ENCODE measurements at places on chromosomes 4 and X.

DNA sequence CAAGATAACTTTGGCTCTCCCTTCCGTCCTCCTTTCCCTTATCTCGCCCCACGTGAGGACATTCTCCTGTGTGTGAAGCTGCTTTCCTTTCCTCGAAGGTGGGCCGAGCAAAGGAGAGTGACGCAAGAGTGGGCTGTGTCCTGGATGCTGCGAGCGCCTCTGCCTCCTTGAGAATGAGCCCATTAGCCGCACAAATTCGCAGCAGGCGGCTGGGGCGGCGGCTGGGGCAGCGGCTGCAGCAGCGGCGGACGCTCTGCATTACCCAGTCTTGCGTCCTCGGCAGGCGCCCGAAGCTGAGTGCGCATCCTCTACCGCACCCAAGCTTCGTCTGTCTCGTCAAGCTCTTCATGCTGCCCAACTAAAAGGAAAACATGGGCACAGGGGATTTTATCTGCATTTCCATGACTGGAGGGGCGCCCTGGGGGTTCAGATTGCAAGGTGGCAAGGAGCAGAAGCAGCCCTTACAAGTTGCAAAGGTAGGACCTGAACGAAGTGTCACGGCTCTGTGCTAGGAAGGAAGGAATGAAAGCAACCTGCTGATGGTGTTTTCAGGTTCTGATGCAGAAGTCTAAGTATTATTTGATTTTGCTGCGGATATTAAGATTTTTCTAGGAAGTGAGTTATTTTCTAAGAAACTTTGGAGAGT lies at the start of gene SYNPO2:
Gene SYNPO2, plus strand, starts transcription at position 189 of the 646 bp plus-strand sequence. Its CDS starts 183 bp downstream, at position 372.
- DNase-seq = peak; percentile 28

GRCh38 chrX:154596290-154596929 lies 11.5 kb downstream of the CTAG1A start:
- DNase-seq = no peak

DNA sequence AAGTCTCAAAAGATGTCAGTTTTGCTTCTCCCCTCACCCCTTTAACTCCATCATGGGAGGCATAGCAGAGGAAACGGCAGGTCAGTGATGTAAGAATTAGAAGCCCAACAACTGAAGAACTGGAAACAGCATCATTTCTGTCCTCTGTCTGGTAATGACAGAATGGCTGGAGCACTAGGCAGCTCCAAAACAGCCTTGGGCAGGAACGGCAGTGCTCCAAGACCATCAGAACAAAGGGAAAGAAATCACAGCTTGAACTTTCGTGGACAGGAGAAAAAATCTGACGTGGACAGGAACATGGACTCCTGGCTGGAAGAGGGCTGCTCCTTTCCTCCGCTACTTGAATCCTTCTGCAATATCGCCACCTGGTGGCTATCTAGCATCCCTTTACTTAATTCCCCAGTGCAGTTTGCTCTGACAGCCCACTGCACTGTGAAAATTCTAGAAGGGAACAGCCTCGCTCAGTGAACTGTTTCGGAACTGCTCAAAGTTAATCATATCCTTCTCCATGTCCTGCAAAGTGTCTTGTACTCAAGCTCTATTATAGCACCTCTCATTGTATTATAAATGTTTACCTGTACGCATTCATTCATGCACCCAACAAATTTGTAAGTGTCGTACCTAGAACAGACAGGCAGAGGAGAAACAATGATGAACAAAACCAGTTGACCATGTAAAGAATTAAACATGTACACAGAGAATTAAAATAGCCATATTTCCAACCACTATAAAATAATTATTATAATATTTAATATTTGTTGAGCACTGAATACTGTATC lies 20.4 kb downstream of the SLC25A53 start:
- DNase-seq = peak; percentile 75

DNA sequence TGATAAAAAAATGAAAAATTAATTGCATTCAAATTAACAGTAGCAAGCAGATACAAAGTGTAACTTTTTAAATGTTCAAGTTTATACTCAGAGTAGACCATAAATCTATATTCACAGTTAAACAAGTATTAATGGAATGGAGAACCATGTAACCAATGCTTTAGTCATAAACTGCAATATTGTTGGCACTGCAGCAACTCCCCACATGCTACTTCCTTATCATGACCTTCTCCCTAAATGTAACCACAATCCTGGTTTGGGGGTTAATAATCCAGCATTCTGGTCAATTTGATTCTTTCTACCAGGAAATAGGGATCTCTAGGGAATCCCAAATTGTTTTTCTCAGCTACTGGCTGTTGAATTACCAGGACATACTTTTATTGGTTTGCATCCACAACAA lies 223.9 kb upstream of the DCAF8L1 start:
- DNase-seq = no peak

DNA sequence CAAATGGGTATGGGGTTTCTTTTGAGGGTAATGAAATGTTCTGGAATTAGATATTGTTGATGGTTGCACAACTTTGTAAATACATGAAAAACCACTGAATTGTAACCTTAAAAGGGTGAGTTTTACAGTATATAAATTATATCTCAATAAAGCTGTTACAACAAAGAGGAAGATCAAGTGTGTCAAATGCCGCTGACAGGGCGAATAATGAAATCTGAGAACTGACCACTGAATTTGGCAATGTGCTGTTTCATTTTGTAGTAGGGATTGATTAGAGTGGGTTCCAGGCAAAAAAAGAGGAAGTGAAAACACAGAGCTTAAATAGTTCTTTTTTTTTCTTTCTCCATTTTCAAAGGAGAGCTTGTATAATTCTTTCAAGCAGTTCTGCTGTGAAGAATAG lies 161.1 kb upstream of the NAP1L5 start:
- no peak for DNase-seq

- no peak for DNase-seq
Measured at GRCh38 chr4:154184238-154184637, 307.4 kb downstream of the DCHS2 start.

- no peak for DNase-seq
Measured at GRCh38 chrX:149120459-149120858, 384.6 kb downstream of the IDS start.

GRCh38 chrX:135572436-135572835 lies 52.0 kb downstream of the INTS6L start:
- DNase-seq = no peak

GRCh38 chr4:102826105-102826889 lies 1.1 kb downstream of the UBE2D3 start:
- no peak for DNase-seq

- no peak for DNase-seq
Measured at GRCh38 chr4:100838286-100838685, 320.5 kb upstream of the EMCN start.

DNA sequence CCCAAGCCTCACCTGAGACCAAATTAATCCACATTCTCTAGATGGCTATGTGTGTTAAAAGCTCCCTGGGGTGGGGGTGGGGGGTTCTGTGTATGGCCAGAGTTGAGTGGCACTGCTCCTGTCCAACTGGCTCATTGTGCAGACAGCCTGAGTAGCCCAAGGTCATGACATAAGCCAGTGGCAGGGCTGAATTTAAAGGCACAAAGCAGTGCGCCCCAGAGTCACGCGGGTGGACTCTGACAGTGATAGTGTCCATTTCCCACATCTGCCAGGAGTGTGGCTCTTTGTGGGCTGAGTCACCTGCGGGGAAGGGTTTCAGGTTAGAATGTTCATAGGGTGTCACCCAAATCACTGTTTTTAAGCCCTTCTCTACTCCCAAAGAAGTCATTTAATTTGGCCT lies 45.4 kb downstream of the SCD5 start:
- DNase-seq = no peak

DNA sequence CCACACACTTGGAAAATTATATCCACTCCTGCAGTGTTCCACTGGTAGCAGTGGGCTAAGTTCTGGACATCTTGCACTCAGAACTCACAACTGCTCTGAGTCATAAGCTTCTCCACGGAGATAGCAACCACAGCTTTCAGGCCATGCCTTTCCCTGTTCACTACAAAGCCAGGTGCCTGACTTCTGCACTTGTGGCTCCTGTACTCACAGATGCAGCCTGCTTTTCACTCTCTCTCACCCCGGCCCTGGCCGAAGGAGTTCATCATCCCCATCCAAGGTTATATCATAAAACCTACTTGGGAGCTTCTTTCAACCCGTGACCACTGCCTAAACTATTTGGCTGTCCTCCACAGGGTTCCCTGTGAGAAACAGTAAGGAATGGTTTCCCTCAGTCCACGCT lies 999.4 kb downstream of the GLUD2 start:
- DNase-seq = no peak

GRCh38 chr4:54165438-54165837 lies 63.7 kb upstream of the PDGFRA start:
- no peak for DNase-seq

GRCh38 chr4:128565565-128566186 lies 243.8 kb upstream of the JADE1 start:
- DNase-seq = peak; percentile 12

- no peak for DNase-seq
Measured at GRCh38 chrX:1416965-1417760, 25.2 kb upstream of the SLC25A6 start.

- DNase-seq = no peak
Measured at GRCh38 chrX:107530141-107530540, 80.7 kb downstream of the FRMPD3 start.

DNA sequence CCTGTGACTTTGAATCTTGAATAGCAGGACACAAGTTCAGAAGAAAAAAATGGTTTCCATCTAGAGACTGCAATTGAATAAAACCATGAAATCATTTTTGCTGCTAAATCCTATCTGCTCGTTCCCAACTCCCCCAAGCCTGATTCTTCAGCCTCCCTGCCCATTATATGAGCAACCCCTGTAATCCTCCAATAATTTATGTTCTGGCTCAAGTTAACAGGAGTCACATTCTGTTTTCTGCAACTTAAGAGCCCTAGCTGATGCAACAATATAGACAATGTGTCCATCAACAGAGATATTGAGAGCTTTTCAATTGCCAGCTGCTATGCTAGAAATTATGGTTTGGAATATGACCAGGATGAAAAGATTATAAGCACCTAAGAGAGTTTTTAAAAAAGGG lies 84.1 kb downstream of the LDB2 start:
- DNase-seq = no peak

GRCh38 chr4:25811841-25812240 lies 50.9 kb downstream of the SEL1L3 start:
- no peak for DNase-seq

DNA sequence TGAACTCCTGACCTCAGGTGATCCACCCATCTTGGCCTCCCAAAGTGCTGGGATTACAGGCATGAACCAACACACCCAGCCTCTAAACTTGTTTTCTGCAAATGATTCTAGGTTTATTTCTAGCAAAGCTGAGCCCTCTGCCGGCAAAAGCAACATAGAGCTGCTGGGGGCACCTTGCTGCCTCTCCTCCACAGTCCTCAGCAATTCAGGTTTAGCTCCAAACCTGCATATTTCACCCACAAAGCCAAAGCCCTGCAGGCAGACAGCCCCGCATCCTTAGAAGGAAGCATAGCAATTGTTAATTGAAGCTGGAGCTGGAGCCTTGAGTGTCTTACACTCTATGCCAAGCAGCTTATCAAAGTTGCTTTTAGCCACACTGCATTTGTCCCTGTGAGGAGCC lies 24.9 kb upstream of the OCIAD2 start:
- DNase-seq = no peak

Measured in CD4-positive, alpha-beta T cell treated with Interleukin-17A for 4 hours (primary cell).